ENCODE measurements at places on chromosomes 12 and 14.
A peak's percentile ranks its signal among the peaks of the same experiment; 100 is the strongest.

DNA sequence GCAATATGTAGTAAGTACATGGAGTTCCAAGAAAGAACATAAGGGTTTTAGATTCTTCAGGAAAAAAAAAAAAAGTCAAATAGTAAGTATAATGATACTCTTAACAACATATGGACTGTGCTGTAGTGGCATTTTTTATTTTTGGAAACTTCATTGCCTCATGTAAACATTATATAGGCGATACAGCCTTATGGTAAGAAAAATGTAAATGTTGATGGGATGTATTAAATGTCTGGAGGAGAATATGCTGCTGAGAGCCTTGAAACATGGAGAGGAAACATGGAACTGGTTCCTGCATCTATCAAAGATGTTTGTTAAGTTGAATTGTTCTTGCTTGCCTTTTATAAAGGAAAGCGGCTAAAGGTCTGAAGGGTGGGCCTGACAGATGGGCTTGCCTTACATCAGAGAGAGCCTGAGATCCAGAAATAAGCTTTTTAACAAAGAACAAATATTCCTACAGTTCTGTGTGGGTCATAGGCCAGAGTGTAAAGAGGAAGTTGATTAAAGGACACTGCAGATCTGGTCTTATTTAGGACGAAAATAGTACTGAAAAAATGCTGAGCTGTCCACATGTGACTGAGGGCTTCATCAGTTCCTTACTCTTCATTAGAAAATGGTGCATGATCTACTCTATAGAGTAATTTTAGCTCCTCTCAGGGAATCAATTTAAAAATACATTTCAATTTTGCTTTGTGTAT lies 448.1 kb upstream of the DCN start:
- DNase-seq, result no peak

GRCh38 chr14:81537193-81537592 lies 3.5 kb upstream of the SEL1L start:
- no peak for DNase-seq

DNA sequence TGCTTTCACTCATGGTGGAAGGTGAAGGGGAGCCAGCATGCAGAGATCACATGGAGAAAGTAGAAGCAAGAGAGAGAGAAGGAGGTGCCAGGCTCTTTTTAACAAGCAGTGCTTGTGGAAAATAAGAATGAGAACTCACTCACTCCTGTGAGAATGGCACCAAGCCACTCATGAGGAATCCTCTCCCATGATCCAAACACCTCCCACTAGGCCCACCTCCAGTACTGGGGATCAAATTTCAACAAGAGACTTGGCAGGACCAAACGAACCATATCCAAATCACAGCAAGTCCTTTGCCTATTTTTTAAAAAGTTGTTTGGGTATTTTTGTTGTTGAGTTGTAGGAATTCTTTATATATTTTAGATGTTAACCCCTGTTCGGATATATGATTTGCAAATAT lies 245.9 kb upstream of the ARID2 start:
- no peak for DNase-seq

DNA sequence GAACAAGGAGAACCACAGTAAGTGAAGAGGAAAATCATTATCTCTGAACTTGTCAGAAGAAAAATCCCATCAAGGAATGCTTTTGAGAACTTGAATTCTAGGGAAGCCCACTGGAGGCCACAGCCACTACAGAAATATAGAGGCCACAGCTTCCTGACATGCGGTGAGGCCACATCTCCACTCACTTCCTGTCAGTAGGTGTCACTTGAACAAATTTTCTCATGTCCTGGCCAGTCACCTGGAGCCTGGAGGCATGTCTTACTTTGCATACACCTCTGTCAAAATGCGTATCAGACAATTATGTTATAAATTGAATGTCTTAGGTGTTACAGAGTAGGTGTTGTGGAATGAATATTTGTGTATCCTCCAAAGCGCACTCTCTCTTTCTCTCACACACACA lies 370.3 kb downstream of the DAD1 start:
- no peak for DNase-seq

GRCh38 chr12:1330477-1330827 lies 263.9 kb downstream of the FBXL14 start:
- DNase-seq, result no peak

DNA sequence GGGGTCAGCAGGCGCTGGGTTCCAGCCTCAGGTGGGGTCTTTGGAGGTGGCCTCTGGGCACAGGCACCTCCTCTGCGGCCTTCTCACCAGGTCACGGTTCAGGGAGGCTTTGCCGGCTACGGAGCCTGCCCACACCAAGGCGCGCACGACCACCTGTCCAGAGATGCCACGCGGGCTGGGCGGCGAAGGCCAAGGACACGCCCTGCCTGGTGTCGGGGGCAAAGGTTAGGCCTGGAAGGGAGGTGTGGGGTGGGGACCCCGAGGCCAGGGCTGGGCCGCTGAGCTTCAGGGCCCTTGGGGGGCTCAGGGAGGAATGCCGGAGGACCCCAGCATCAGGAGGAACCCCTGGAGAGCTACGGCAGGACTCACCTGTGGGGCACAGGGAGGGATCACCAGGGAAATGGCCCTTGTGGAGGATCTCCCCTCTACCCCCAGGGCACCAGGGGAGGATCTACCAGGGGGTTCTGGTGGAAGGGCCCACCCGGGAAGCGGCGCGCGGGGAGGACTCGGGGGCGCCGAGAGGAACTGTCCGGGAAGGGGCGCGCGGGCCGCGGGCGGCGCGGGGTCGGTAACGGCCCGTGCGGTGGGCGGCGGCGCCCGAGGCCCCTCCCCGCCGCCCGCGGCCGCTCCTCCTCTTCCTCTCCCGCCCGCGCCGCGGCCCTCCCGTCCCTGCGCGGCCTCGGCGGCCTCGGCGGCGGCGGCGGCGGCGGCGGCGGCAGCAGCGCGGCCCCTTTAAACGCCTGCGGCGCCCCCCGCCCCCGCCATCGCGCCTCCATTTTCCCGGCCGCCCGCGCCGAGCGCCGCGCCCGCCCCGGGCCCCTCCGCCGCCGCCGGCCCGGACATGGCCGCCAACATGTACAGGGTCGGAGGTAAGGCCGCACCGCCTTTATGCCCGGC lies at the start of gene MTA1:
MTA1 (plus strand) TSS at position 633 of the 897 bp plus-strand sequence; CDS start at position 842, 209 bp downstream.
- DNase-seq, result peak; percentile 34

DNA sequence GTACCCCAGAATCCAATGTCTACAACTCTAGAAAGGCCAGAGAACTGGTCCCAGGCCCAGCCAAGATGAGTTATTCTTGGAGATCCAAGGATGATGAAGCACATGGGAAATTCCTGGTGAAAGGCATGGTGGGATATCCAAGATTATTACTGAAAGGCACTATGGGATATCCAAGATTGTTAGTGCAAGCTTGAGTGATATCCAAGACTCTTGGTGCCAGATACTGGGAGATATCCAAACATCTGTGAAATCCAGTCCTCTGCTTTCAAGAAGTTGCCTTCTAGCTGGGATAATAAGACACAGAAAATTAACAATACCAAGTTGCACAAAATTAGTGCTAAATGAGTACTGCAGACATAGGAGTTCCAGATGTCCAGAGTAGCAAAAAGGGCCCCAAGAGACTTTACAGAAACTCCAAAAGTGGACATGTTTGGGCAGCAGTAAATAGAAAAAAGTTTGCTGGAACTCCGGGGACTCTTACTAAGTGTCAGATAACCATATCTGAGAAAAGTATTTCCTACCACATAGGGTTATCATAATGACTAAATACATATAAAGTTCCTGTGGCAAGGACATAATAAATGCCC lies 34.6 kb downstream of the PHLDA1 start:
- DNase-seq, result no peak

- no peak for DNase-seq
Measured at GRCh38 chr12:15534874-15535273, 212.6 kb downstream of the PTPRO start.

DNA sequence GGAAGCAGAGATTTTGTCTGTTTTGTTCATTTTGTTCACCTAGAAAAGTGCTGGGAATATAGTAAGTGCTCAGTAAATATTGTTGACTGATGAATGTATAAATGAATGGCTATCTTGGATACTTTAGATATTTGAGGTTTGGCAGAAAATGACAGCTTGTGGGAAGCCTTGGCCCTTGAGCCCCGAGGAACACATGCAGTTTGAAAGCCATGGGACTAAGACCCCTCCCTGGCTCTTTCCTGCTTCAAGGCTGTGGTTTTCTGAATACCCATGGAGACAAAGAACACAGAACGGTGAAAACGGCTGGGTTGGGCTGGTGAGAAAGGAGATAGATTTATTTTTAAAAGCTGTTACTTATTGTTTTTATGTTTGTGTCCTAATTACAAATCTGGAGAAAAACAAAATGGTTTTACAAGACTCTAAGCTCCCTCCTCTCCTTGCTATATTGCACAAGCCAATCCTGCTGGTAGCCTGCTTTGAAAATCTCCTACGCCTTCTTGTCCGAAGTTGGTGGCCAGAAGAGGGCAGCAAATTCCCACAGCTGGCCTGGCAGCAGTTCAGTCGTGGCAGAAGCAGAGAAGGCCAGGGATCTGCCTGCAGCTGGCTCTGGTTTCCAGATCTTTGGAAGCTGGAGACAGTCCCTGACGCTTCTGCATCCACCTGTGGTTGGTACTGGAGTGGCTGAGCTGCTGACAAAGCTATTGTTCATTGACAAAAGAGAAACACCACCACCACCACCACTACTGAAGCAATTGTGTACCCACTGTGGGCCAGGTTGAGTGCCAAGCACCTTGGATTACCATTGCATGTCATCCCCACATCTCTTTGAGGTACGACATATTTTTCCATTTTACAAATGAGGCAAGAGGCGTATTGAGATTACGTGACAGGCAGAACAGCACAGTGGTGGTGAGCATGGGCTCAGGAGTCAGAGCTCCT lies 5.2 kb upstream of the KRT85 start:
- DNase-seq, result no peak

DNA sequence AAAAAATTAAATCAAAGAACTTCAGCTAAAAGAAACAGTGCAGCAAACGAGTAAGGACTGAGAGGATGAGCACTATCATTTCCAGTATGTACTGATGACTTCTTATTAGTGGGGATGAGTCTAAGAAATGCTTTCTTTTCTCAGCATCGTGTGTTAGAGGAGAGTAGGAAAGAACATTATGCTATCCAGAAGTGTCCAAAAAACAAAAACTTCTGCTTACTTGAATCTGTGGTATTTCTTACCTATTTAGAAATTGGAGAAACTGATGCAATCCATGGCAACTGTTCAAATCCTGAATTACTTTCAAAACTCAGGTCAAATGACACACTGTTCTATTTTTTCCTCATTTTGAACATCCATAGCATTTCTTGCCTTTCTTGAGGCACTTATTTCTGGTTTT lies 23.7 kb downstream of the ABCD2 start:
- DNase-seq, result no peak

DNA sequence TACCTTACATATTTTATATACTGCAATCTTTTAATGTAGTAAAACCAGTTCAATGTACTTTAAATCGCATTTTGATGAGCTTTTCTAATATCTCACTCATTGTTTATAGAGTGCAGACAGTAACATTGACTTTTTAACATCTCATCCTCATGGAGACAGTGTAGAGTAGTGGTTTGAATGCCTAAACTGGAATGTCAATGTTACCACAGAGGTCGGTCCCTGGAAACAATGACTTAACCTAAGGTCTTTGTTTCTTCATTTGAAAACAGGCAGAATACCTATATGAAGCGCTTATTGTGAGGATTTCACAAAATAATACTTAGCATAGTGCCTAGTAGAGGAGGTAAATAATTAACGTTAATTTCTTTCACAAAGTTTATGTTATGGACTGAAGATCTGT lies 5.0 kb downstream of the CDK17 start:
- no peak for DNase-seq

- no peak for DNase-seq
Measured at GRCh38 chr12:44381341-44381740, 494.8 kb downstream of the NELL2 start.

- no peak for DNase-seq
Measured at GRCh38 chr12:14327711-14328110, 37.8 kb upstream of the ATF7IP start.

DNA sequence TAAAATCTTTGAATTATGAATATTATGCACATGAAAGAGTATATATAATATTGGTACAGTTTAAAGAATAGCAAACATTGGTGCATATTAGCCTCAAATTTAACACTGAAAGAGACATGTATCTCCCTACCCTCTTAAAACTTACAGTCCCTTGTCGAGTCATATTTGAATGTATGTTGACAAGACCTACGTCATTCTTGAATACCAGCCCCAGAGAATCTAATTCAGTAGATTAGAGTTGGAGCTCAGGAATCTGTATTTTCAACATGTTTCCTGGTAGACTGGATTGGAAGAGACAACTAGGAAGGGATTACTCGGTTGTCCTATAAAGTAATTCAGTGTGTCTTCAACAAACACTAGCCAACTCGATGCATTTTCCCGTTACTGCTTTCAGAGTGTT lies 104.8 kb downstream of the PDE3A start:
- DNase-seq, result no peak

DNA sequence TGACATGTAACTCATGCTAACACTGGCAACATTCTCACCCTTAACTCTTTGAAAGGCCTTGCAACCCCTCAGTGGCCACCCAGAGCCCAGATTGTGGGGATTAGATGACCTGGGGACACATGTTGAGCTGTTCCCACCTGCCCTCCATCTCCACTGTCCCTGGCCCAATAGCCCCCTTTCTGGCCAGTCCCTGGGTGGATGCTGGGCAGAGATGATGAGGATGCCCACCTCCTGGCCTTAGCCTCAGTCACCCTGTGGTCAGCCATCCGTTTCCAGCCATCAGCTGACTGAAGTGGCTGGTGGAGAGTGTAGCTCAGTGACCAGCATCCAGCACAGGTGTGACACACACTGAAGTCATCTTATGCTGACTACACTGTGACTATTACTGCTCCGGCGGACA lies 4.7 kb downstream of the ANHX start:
- DNase-seq, result no peak

DNA sequence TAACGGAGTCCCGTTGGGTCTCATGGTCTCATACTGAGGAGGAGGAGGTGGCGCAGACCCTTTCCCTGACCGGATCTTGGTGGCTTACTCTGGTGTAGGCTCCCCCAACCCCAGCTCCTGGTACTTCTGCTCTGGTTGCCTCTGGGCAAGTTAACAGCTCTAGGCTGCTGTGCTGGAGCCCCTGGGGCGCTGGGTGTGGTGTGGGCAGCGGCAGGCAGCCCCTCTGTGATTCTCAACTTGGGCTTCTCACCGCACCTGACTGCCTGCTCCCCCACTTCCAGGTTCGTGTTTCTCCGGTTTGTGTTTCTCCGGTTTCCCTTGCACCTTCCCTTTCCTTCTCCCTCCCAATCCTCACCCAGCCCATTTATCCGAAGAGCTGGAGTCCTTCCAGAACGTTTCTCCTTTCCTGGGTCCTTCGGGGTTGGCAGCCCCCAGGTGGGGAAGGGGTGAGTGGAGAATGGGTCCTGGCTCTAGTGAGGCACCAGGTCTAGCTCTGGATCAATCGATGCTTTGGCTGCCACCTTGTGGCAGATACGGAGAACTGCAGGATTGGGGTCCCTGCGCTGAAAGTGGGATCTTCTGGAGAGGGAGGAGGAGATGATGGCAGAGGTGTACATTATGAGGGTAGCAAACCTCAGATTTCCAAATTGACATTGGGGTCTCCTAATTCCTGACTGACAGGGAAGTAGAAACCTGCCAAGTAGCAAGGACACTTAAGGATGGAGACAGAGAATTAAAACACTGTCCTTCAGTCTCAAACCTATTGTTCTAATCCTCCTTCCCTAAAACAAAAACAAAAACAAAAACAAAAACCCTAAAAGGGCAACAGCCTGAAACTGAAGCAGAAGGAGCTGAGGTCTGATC lies 8.3 kb downstream of the CISTR start:
- DNase-seq, result peak; percentile 11

GRCh38 chr14:83255727-83256090 lies 1722.1 kb upstream of the SEL1L start:
- no peak for DNase-seq
